NB4 (cell line): ENCODE measurements at places on chromosomes 4 and X.

GRCh38 chrX:122272011-122272410 lies 912.1 kb upstream of the GRIA3 start:
- no peak for DNase-seq

DNA sequence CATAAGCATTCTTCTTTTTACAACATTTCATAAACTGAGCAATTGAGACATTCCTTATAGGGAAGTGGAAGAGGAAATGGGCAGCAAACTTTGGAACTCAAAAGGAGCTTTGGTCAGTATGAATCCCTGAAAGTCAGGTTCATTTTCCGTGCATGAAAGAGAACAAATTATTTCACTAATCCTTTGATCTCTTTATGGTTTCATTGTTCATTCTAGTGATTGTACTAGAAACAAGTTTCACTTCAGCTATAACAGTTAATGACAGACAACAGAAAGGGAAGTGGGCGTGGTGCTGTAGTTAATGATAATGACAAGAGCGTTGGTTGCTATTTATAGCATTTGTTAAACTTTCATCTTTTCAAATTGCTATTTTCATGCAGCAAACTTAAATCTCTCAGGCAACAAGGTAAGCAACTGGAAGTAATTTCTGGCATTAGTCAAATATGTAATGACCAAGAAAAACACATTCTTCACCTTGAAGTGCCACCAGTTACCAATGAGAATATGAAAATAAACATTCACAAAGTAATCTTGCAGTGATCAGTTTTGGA lies 98.4 kb downstream of the AREG start:
- DNase-seq: no peak

- no peak for DNase-seq
Measured at GRCh38 chrX:17072721-17073230, 126.3 kb downstream of the REPS2 start.

GRCh38 chr4:118279920-118280432 lies 72.8 kb downstream of the PRSS12 start:
- peak; percentile 39 for DNase-seq

DNA sequence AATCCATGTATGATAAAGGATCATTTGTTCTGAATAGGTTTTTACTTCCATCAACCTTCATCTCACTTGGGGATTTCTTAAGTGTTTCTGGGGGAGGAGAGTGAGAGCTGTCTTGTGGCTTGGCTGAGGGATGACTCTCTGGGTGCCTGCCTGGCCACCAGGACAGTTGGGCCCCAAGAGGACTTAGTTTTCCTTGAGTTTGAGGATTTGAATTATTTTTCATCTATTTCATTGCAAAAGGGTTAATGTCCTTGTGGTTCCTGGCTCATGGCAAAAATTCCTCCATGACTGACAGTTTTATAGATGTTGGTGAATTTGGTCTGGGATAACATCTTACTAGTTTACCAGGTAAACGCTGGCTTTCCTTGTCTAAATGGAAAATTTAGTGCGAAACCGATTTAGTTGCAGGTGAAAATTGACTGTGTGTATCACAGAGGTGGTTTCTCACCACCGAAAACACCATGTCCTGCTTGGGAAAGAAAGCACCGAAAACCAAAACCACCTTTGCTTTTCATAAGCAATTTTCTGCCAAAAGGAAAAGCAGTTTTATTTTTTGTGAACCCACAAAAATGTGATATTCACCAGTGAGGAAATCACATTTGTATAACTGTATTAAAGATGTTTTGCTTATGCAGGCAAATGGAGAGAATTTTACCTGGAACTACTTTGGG lies 331.3 kb upstream of the SFRP2 start:
- DNase-seq: no peak

DNA sequence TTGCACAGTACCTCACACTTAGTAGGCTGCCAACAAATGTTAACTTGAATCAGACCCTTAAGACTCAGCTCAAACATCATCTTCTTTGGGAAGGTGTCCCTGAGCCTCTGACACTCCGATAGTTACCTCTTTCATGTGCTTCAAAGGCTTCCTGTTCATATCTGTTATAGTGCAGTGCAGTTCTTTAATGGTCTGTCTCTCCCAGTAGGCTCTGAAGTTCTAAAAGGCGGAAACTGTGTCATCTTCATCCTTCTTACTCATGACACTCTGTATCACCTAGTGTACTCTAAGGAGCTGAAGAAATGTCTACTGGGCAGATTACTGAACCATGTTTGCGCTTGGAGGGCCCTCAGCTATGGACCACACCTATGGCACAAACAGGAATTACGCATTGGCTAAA lies 2.1 kb upstream of the DIAPH2 start:
- DNase-seq: no peak

DNA sequence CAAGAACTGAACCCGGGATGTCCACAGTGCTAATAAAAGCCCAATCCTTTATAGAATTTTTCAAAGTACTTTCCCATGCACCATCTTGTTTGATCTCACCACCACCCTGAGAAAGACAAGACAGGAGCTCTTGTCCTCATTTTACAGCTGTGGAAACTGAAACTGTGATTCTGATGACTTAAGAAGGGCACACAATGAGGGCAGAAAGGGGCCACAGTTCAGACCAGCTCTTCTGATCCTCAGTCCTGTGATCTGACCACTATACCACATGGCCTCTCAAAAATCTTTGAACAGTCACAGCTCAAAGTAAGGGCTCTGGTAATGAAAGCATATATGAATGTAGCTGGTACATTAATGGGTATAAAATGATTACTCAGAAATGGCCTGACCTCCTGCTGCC lies 127.3 kb upstream of the CPEB2 start:
- DNase-seq: no peak
